Activated T-helper 17 cell treated with anti-CD3 and anti-CD28 coated beads, Interleukin-2, amount 50 U/mL, for 72 hours (primary cell): ENCODE measurements at places on chromosomes 7 and 10. TPM values are rescaled to one million over a fixed set of nuclear protein-coding genes. Genes with fewer than 3 reads are reported as not detected.

- no peak for ATAC-seq
Observed at GRCh38 chr7:158143196-158144120, 444.2 kb downstream of the PTPRN2 start.

GRCh38 chr10:1270906-1271305 lies 214.7 kb downstream of the WDR37 start:
- no peak for ATAC-seq

Gene DNAAF5
- 15.1 TPM for total RNA-seq

Gene HEPACAM2
- total RNA-seq = not detected
